ENCODE measurements at places on chromosomes 7 and 10.

DNA sequence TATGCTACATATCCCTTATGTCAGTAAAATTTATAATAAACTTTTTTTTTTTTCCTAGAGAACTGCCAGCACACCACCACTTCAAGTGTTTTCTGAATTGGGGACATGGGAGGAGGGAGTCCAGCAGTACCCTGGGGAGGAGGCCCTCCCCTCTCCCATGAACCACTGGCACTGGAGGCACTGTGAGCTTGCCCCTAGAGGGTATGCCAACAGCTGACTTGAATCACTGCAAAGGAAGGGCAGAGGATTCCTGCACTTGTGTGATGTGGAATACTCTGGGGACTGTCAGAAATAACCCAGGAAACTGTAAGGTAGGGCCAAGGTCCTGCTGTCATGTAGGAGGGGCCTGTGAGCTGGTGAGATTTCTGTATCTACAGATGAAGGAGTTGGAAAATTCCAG, 8.5 kb upstream of the ARMS2 start:
- DNase-seq, result no peak

DNA sequence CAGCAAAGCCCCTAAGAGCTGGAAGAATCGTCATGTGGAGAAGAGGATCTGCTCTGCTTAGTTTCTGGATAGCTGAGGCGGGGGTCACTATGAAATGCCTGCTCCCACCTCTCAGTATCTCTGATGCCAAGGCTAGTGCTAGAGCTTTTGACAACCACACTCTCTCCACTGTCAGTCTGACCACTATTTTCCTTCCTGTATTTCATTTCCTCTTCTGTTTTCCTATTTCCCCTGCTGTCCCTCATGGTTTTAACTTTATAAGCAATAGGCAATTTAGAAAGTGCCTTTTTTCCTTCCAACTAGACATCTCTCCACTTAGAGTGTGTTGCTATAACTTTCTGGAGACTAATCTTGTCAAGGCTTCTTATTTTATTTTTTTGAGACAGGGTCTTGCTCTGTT, 23.6 kb downstream of the C7orf57 start:
- no peak for DNase-seq

DNA sequence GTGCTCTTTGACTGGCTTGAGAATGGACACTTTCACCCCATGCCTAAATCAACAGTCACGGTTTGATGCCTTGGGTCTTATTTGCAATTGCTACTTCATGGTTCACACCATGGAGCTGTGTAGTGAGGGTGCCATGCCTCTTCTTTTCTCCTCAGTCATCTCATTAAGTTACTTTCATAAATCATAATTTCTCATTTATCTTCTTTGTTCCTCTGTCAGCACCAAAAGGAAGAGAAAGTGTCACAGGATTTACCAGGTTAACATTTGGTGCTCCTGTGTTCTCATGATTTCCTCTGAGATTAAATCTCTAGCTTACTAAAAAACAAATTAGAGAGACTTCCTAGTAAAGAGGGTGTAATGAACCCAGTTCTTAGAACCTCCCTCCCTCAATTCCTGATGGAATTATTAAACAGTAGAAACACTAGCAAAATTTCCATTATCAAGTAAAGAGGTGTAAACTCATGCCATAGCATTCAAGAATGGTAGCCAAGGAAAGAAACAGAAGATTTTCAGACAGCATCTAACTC, 75.7 kb downstream of the RAMP3 start:
- no peak for DNase-seq

DNA sequence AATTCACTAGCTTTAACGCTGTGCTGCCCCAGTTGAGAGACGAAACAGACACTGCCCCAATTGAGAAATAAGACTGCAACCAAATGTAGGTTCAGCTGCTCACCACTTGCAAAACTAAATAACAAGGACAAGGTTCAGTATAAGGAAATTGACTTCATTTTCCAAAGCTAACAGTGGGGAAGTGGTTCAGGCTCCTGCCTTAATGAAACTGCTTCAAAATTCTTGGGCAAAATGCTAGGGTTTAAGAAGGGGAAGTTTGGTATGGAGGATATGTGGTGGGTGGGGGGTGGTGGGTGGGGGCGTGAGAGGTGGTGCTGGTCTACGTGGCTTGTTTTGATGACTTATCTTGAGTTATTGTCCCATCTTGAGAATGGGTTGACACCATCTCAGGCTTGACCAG, 21.8 kb downstream of the MRPL32 start:
- DNase-seq, result no peak

- DNase-seq, result no peak
These were observed 108.7 kb downstream of the DOCK1 start for GRCh38 chr10:127013691-127014473.

DNA sequence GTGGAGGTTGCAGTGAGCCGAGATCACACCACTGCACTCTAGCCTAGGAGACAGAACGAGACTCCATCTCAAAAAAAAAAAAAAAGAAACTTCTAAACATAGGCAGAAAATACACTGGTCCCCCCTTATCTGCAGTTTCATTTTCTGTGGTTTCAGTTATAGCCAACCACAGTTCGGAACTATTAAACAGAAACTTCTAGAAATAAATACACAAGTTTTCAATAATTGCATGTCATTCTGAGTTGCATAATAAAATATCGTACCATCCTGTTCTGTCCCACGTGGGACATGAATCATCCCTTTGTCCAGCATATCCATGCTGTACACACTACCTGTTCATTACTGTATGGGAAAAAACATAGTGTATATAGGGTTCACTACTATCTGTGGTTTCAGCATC, 8.0 kb downstream of the XRCC2 start:
- no peak for DNase-seq

DNA sequence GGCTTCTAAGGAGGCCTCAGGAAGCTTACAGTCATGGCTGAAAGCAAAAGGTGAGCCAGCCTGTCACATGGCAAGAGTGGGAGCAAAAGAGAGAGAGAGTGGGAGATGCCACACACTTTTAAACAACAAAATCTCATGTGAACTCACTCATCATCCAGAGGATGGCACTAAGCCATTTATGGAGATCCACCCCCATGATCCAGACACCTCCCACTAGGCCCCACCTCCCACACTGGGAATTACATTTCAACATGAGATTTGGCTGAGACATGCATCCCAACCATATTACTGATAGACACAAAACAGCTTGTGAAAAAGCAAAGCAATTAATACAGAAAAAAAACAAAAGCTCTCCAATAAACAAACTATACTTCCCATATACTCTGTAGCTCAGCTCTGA, 210.3 kb downstream of the GALNT17 start:
- no peak for DNase-seq

DNA sequence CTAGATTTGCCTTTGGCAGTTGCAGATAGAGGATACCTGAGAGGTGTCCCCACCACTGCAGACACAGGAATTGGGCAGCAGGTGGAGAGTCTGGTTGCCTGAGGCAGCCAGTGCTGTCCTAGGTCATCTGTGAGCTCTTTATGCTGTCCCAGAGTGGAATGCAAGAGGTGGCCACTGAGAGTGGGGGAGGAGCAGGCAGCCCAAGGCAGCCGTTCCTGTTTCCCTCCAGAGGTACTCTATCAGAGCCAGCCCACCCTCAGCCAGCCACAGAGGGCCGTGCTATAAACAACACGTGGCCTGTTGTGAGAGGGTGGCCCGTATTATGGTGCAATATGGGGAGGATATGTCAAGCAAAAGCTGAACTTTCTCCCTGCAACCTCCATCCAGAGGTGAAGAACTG, 8.5 kb downstream of the LRRC18 start:
- no peak for DNase-seq

GRCh38 chr10:132958883-132959558, 16.7 kb upstream of the CFAP46 start:
- DNase-seq, result no peak

- no peak for DNase-seq
These were observed 30.8 kb upstream of the PAX2 start for GRCh38 chr10:100714566-100714950.

DNA sequence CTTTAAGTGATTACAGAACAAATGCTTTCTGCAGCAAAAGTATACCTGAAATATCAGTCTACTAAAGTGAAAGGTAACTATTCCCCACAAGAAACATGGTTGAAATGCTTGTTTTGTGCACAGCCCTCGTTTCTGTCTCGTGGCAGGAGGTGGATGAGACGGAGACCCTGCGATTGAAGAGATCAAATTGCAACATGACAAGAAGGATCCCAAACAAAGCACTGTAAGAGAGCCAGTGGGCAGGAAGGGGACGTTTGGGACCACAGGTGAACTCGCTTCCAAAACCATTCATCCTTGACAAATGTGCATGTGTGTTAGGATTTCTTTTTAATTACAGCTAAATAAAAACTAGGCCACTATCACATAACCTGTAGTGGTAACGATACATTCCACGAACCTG, 192.6 kb downstream of the CCSER2 start:
- DNase-seq, result no peak

DNA sequence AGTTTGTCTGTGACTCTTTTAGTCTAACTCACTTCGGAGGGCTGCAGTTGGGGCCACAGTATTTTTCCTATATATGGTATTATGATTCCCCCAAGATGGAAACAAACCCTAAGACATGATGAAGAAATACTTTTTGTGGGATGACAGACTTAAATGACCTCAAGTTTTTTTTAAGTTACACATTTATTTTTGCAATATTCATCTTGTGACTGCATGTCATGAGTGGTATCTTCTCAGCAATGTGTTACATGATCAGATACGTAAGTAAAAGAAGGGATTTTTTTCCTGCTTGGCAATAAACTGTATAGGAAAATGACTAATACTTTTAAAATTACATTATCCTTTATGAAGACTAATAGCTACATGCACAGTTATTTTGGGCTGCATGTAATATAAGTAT, 57.8 kb downstream of the OR13A1 start:
- DNase-seq, result no peak

DNA sequence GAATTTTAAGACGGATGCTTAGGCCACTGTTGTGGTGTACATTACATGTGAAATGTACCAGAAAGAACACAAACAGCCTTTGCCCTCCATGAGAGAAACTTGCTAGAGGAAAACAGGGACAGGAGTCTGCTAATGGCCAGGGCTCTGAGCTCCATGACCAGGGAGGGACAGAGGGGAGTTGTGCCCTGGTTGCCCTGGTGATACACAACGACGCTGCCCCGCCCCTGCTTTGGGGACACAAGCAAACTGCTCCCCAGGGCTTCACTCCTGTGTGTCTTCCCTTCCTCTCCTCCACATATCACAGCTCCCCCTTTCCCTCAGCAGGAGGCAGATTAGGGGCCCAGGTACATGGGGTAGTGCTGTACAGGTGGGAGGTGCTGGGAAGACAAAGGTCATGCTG, 36.2 kb downstream of the AMPH start:
- no peak for DNase-seq

DNA sequence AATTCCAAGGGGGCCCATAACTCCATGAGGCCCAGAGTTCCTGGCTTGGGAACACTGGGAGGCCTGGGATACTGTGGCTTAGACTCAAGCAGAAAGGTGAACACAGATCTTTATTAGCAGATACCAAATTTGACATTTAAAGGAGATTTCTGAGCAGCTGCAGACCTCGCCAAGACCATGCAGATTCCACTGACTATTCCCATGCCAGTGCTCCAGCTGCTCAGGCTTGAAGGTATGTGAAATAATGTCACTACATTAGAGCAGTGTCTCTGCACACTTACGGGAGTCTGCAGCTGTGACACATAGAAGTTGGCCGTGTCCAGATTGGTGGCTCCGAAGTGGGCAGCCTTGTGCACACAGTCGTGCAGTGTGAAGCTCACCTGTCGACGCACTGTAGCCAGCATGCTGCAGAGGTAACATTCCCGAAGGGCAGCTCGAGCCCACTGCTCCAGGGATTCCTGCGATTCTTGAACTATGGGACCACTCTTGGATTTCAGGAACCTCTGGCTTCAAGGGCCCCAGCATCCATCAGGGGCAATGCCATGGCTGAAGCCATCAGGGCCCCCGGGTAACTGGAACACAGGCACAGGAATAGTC, 46.1 kb downstream of the SEPTIN7 start:
- no peak for DNase-seq

GRCh38 chr7:27102581-27103442, at the start of gene HOXA2:
Gene HOXA2, minus strand, starts transcription at chr7:27102683. Its CDS starts 183 bp downstream, at chr7:27102500.
- no peak for DNase-seq

GRCh38 chr7:55473932-55474331, 98.4 kb downstream of the VOPP1 start:
- DNase-seq, result no peak

DNA sequence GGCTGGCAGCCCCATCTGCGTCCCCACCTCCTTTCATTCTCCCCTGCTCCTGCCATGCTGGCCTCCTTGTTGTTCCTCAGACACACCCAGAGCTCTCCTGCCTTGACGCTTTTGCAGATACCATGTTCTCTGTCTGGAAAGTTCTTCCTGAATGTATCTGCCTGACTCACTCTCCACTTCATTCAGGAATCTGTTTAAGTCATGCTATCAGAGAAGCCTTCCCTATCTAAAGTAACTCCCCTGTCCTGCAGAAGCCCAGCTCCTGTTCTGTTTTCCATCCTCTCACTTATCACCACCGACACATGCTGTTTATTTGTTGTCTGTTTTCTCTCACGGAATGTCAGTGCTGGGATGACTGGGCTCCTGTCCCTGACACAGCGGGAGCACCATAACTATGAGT, 82.0 kb downstream of the AFAP1L2 start:
- no peak for DNase-seq

DNA sequence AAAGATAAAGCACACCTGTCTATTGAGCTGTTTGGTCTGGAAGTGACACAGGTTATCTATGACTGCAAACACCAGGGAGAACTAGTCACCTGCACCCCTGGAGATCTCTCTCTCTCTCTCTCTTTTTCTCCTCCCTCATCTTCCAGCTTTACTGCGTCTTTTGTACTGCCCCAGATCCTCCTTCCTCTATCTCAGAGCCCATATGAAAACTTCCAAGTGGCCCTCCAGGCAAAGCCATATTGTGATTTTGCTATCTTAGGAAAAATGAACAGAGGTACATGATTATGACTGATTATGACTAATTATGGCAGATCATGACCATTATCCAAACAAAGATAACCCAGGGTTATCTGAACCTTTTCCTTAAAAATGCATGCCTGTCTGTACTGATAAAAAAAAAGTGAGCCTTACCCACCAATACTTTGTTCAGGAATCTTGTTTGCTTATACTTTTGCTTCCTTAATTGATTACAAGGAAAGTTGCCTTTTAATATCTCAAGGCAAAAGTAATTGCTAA, 12.6 kb upstream of the EPHB6 start:
- no peak for DNase-seq

GRCh38 chr7:22296916-22297315, 60.0 kb downstream of the RAPGEF5 start:
- no peak for DNase-seq

DNA sequence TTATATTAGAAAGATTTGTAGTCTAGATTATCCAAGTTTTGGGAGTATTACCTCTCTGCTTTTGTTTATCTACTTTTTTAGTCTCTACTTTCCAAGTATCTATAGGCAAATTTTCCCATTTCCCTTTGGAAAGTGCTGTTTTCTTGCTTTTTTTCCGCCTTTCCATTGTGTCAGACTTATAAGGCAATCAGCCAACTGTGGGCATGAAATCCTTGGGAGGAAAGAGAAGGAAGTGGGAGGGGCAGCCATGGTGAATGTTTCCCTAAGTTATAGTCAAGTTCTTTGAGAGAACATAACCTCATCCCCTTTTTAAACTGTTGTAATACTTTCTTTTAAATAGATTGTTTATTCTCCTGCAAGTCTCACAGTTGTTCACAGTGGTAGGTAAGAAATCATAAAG, 52.6 kb downstream of the PTEN start:
- no peak for DNase-seq
